H4 (cell line): ENCODE measurements at places on chromosomes 6 and 20. TPM values are rescaled to one million over a fixed set of nuclear protein-coding genes. Genes with fewer than 3 reads are reported as not detected.
A peak's percentile ranks its signal among the peaks of the same experiment; 100 is the strongest.

DNA sequence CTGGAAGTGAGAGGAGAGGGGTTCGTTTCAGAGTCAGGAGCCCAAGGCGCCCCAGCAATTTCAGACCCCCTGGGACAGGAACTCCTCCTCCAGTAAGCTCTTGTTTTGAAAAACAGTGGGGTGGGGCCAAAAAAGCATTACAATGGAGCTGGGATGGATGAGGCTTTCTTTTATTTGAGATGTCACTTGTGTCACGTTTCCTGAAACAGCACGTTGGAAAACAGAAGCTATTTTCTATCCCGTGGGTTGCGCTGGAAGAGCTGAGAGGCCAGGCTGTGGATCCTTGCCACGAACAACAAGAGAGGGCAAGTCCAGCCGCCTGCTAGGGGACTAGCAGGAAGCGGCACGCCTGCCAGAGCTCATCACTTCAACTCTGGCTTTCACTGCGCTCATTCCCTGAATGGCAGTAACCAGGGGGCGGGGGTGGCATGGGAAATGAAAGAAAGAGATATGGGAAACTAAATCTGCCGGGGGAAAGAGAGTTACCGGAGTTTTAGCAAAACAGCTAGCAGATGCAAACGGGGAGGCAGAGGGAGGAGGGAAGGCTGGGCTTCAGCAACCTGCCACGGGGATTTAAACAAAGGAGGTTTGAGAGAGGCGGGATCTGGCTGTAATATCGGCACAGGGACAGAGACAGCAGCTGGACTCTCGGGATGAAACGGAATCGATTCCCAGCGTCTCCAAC, 34.6 kb downstream of the GCNT2 start:
- no peak for DNase-seq

The C20orf141 gene
- not detected in 2 replicates for total RNA-seq

DNA sequence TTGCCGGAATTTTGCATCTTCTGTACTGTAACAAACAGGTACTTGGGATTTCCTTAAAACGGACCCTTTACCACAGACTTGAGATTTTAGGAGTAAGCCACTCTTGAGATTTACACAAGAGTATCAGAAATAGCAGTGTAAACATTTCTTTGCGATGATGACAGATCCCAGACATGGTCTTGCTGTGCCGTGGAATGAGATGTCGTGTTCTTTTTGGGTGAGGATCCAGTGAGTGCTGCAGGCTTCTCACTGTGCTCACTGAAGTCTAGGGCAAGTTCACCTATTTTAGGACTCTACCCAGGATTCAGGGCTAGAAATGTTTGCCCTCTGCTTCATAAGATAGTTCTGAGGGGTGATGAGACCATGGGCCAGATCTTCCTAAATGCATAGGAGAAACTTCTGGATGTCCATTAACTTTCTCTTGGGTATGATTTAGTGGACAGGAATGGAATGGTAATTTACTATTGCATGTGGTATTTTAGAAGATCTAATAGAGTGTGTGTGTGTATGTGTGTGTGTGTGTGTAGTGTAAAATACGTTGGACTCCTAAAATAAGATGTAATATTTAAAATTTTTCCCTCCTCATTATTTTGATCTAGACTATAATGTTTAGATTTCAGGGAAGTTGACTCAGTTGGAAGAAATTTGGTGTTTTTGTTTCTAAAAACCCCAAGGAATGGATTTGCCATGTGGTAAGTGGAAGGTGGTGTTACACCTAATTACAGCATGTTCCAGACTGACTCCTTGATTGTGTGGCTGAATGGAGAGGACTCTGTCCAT, 8.5 kb downstream of the LRRC1 start:
- DNase-seq = no peak

The DEF6 gene
- 0.16 and 0.43 TPM in 2 replicates for total RNA-seq

DNA sequence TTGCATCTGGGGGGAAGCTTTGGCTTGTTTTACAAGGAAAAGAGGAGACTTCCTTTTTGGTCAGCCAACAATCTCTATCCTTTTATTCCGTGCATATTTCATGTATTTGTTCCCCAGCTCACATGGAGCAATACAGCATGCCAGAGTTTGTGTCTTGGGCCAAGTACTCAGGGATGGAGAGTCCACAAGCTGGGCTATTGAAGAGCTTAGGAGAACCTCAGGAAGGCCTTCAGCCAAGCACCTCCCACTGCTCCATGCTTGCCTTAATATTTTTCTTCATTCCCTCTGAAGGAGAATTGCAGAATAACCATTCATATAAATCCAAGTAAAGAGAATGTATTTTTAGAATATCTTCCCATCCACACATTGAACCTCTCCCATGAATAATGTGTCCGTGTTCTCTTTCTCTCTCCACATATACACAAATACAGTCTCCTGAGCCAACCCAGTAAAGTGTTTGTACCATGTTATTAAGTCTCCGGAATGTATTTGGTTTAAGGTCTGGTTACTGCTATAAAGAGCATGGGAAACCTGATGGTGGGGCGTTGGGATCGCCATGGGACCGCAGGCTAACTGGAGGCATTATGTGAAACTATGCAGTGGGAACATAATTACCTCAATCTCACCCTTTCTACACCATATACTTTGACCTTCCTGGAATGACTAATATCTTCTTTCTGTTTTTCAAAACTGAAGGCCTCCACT, 3.0 kb downstream of the LAMA4 start:
- peak; percentile 22 for DNase-seq

DNA sequence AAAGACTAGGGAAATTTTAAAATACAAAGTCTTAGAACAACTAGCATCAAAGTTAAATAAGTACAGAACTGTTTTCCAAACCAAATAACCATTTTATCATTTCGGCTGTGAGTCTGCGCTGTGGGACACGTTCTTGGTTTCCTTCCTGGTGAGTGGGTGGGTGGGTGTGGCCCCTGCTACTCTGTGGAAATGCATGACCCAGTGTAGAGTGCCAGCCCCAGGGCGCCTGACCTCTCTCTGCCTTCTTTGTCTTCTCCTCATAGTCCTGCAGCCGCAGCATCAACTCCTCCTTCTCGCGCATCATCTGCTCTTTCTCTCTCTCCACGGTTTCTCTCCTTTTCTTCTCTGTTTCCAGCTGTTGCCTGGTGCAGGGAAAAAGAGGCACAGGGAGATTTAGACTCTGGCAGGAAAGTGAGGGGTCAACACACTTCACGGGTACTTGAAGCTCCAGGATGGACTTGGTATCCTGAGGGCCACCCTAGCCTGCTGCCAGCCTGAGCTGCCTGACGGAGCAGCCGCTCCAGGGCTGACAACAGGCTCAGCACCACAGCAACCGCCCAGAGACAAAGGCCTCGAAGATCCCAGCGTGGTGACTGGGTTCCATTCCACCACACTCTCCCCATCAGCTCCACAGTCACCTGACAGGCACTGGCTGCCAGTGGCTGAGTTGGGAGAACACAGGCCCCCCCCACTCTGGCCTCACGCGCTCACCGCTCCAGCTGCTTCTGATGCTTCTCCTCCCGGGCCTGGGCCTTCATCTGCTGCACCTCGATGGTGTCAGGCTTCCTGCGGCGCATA, 48.4 kb downstream of the EZR start:
- no peak for DNase-seq

The CALHM4 gene
- 0.39 TPM in 1 of 2 replicates, not detected in the other for total RNA-seq

The PBOV1 gene
- not detected in 2 replicates for total RNA-seq
